ENCODE measurements at places on chromosomes 12 and 14. TPM values are rescaled to one million over a fixed set of nuclear protein-coding genes. Genes with fewer than 3 reads are reported as not detected.

SERPINA1 gene
- total RNA-seq: 10.3 TPM

CLEC7A gene
- not detected for total RNA-seq

TUNAR gene
- not detected for total RNA-seq

TAS2R20 gene
- 0.51 TPM for total RNA-seq

SLC39A9 gene
- total RNA-seq: 47.4 TPM

DNM1L gene
- 37.0 TPM for total RNA-seq

PZP gene
- not detected for total RNA-seq

RAD51AP1 gene
- 15.8 TPM for total RNA-seq

CDCA4 gene
- 23.3 TPM for total RNA-seq

FAM181A gene
- total RNA-seq: not detected

TMPRSS12 gene
- not detected for total RNA-seq

HOXC4 gene
- total RNA-seq: 2.3 TPM

NOVA1 gene
- 0.33 TPM for total RNA-seq

OTUB2 gene
- total RNA-seq: 3.7 TPM

APOF gene
- not detected for total RNA-seq

CCNB1IP1 gene
- 39.8 TPM for total RNA-seq

CMTM5 gene
- not detected for total RNA-seq

BDKRB2 gene
- 2.5 TPM for total RNA-seq

FAM186B gene
- total RNA-seq: 0.13 TPM

CELA1 gene
- not detected for total RNA-seq

C12orf54 gene
- not detected for total RNA-seq

TROAP gene
- total RNA-seq: 46.4 TPM

FGF6 gene
- total RNA-seq: not detected

ZNF605 gene
- 3.7 TPM for total RNA-seq

SIX4 gene
- 15.8 TPM for total RNA-seq

ASIC1 gene
- total RNA-seq: 4.8 TPM

KCNA1 gene
- 0.33 TPM for total RNA-seq

SERPINA10 gene
- total RNA-seq: not detected
